ENCODE measurements at places on chromosomes 12 and 14.

- no peak for DNase-seq
Observed at GRCh38 chr14:60773558-60773957, 39.0 kb downstream of the MNAT1 start.

- DNase-seq, result no peak
Observed at GRCh38 chr14:105519946-105520698, 6.3 kb upstream of the TMEM121 start.

GRCh38 chr12:66971816-66972215 lies 292.9 kb upstream of the GRIP1 start:
- DNase-seq, result no peak

DNA sequence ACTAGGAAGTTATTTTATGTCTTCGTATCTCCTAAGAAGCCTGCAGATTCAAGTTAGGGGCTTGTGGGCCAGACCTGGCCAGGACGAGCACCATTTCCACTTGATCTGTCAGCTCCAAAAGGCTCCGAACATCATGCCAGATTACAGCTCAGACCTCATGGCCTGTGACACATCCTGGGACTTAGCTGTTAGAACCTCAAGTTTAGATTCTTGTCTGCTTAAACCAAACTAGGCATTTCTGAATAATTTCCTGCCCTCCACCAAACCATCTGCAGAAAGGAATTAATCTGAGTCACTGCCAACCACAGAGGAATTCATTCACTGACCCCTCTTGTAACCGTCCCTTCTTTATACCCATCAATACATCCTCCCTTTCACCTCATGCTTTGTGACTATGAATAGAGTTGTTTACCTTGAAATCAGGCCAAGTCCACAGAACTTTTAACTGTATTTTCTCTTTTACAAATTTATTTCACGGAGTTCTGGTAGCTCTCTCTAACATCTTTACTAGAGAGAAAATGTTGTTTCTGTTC lies 120.3 kb downstream of the FBXL14 start:
- no peak for DNase-seq

DNA sequence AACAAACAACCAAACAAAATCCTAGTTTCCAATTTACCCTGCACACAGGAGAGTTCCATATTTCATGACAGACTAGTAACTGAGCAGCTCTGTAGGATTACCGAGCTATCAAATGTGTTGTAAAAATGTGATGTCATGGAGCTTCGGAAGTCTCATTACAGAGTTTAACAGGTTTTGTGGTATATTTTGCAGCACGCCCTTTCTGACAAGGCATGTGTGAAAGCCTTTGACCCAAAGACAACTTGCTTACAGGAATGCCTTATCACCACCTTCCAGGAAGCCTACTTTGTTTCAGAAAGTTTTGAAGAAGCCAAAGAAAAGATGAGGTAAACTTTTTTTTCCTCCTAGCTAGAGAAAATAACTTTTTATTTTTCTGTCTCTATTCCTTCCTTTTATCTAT lies 92.4 kb downstream of the TPH2 start:
- no peak for DNase-seq

- DNase-seq, result no peak
Observed at GRCh38 chr12:30746190-30746589, 8.6 kb downstream of the CAPRIN2 start.

GRCh38 chr12:120429368-120429767 lies 8.5 kb upstream of the COX6A1 start:
- DNase-seq, result no peak

DNA sequence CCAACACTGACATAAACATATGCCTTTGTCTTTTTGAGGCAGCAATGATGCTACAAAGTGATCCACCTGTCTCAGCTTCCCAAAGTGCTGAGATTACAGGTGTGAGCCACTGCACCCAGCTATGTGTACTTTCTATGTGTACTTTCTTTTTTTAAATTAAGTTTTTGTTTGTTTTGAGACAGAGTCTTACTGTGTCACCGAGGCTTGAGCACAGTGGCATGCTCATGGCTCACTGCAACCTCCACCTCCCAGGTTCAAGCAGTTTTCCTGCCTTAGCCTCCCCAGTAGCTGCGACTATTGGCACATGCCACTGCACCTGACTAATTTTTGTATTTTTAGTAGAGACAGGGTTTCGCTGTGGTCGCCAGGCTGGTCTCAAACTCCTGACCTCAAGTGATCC lies 172.5 kb upstream of the ALG10B start:
- DNase-seq, result no peak

- DNase-seq, result peak; percentile 85
Observed at GRCh38 chr12:46371718-46372543, 642 bp downstream of the SLC38A2 start.

DNA sequence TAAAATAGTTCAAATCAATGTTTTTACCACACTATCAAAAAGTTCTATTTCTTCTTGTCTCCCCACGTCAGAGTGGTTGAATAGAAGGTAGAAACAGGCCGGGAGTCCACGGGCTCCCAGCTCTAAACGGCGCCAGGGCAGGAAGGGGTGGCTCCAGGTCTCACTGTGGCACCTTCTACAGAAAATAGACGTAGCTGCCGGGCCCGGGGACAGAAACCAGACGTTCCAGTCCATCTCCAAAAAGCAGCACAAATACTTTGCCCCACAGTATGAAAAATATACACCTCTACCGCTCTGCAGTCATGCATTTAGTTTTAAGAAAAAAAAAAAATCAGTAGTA lies 30.9 kb downstream of the CCNK start:
- DNase-seq, result no peak

GRCh38 chr14:61599942-61600341 lies 95.4 kb upstream of the HIF1A start:
- no peak for DNase-seq

DNA sequence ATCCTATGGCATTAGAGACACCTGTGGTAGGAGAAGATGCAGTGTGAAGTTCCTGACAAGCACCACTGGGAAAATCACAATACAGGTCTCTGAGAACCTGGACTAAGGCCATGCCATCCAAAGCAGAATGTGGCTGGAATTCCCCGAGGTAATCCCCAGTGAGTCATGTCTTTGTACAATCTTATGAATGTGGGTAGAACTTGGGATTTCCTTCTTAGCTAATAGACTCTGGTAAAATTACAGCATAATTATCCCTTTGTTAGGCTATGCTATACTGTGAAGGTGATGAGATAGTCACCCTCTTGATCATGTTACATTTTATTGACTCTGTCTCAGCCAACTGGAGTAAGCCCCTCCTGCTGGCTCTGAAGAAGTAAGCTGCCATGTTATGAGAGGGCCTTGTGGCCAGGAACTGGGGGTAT lies 224.3 kb upstream of the DCN start:
- DNase-seq, result no peak

GRCh38 chr12:68118096-68118755 lies 41.3 kb downstream of the IFNG start:
- no peak for DNase-seq

DNA sequence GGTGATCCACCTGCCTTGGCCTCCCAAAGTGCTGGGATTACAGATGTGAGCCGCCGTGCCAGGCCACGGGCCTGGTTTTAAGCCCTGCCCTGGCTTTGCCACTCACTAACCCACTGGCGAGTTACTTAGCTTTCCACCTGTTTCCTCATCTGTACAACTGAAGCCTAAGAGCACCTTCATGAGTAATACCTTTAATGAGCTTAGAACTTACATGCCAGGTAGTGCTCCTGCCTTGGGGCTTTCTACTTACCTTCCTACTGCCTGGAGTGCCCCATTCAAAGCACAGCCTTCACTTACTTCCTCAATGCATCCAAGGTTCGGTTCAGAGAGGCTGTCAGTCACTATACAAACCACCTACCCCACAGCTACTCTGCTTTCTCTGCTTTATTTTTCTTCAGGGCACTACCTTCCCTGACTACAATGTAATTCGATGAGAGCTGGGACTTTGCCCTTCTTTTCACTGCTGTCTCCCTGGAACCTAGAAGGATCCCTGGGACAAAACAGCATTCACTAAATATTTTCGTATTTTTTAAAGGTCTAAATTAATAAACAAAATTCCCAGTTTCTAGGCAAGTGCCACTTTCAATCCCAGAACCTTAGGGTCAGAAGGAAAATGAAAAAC lies 13.8 kb downstream of the ZCCHC8 start:
- DNase-seq, result no peak

DNA sequence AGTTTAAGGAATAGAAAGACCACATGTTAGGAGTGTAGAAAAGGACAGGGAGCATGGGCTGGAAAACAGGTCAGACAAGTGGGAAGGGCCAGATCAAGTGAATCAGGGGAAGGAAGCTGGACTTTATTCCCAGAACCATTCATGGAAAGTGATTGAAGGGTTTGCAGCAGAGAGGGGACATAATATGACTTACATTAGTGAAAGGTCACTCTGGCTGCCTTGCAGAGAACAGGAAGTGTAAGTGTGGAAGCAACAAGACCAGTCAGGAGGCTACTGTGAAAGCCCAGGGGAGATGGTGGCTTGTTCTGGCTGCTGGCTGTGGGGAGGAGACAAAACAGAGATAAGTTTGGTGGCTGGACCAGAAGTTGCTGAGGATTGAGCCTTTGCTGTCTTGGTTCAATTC lies 69.1 kb downstream of the VCPKMT start:
- no peak for DNase-seq

DNA sequence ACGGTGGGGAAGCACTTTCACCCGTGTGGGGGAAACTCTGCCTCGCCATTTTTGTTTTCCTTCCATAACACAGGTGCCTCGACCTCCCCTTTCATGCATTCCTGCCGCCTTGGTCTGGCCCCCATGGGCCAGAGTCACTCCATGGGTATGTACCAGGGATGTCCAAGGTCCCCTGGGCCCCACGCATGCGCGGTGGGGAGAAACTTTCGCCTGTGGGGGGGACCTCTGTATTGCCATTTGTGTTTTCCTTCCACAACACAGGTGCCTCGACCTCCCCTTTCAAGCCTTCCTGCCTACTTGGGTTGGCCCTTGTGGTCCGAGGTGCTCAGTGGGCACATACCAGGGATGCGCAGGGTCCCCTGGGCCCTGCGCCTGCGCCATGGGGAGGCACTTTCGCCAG lies 345.8 kb downstream of the ALG10 start:
- DNase-seq, result no peak

DNA sequence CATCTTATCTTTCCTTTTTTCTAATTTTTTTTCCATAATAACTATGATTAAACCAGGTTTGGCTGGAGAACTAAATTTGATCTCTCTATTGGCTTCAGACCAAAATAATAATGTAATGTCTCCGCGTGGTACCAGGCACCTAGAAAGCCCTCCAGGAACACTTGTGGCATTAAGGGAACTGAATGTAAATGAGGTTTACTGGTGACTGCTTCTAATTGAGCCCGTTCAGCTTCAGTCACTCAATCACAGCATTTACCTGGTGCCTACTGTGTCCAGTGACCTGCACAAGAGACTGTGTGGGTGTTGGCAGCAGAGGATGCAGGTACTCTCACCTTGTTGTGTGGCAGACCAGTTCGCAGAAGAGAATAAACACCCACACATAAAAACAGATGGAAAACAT lies 302.5 kb downstream of the DPF3 start:
- DNase-seq, result no peak

GRCh38 chr12:43551279-43551970 lies 578 bp downstream of the ADAMTS20 start:
- DNase-seq, result no peak

GRCh38 chr12:26823390-26823789 lies 9.6 kb downstream of the ITPR2 start:
- DNase-seq, result no peak

DNA sequence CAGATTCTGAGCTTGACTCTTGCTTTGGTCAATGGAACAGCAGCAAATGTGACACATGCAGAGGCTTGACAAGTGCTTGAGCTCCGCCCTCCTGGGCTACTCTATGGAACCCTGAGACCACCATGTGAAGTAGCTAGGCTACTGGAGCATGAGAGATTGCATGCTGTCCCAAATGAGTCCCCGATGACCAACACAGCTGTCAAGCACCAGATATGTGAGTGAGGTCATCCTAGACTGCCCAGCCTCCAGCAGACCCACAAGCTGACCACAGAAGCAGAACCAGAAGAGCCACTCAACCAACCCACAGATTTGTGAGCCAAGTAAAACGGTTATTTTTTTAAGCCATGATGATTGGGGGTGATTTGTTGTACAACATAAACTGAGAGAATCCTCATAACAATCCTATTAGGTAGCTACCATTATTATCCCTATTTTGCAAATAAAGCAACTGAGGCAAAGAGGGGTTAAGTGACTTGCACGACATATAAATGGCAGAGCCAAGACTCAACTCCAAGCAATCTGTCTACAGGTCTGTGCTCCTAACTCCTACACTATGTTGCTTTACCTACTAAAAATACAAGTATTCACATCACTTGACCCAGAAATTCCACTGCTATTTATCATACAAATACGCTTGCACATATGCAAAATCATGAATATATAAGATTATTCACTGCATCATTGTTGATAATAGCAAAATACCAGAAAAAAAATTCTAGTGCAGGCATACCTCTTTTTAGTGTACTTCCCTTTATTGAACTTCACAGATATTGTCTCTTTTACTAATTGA lies 136.2 kb downstream of the NDUFA12 start:
- no peak for DNase-seq

DNA sequence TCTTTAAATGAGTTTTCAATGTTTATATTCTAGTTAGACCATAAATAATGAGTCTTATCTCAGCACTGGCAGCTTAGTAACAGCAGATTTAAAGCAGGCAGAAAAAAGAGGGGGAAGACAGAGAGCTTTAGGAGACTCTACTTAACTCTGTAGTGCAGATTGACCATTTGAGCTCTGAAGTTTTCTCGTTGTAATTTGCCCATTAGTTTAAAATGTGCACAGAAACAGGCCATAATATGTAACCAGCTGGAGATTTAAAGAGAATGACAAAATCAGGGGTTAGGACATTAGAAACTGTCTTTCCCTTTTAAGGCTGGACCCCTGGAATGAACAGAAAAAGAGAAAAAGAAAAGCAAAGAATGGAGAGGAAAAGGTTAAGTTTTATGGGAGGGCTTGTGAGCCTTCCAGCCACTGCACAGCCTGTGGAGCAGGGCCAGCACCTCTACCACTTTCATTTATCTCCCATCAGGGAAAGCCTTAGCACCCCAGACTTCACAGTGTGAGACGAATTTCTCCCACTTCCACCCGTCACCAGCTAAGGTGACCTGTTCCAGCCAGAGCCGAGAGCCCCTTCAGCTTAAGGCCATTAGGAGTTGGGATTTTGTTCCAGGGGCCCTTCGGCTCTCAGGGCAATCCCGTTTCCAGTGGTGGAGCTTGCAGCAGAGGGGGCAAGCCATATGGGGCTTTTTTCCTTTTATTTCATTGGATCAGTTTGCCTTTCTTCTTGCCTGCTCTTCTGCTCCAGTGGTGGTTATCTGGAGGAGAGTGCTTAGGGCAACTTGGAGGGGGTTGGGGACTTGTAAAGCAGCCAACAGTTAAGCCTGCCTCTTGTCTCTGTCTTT lies 8.0 kb downstream of the IL22 start:
- DNase-seq, result no peak

GRCh38 chr12:106080041-106080790 lies 58.5 kb downstream of the NUAK1 start:
- DNase-seq, result no peak

GRCh38 chr12:120620624-120621023 lies 19.8 kb upstream of the CABP1 start:
- no peak for DNase-seq

Data from activated CD8-positive, alpha-beta memory T cell treated with anti-CD3 and anti-CD28 coated beads, Interleukin-2, amount 50 U/mL, for 48 hours (primary cell).